ENCODE measurements at places on chromosomes 4 and X.
A peak's percentile ranks its signal among the peaks of the same experiment; 100 is the strongest.

DNA sequence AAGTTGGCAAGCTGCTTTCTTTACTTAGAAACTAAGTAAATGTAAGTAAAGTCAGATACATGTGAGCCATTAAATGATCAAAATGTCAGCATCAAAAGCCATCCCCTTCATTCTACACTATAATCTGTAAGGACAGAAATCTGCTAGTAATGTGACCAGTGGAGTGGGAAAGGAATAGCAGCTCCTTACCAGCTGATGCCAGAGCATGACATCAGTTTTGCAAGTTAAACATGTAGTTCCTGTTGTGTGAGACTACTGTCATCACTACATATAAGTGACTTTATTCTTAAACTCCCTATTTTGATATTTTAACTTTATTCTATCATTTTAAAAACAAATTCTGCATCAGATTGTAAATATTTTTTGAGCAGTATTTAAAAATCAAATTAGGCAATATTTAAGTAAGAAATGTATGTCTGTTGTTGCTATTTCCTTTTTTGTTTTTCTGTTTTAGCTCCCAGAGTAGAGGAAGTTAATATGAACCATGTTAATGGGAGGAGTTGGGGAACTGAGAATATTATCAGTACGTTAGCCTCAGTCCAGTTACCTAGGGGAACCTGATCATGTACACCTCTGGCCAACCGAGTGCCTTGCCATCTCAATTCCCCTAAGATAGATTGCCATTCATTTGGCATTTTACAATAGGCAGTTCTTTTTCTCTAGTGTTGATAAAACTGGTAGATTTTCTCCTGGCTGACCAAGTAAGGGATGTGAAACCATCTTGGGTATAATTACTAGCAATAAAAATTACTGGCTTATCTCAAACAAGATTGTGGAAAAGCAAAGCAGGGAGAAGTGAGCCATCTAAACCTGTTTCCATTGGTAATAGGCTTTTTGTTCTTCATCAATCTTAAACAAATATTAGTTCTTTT is 34.7 kb downstream of the CCNI start:
- no peak for DNase-seq

DNA sequence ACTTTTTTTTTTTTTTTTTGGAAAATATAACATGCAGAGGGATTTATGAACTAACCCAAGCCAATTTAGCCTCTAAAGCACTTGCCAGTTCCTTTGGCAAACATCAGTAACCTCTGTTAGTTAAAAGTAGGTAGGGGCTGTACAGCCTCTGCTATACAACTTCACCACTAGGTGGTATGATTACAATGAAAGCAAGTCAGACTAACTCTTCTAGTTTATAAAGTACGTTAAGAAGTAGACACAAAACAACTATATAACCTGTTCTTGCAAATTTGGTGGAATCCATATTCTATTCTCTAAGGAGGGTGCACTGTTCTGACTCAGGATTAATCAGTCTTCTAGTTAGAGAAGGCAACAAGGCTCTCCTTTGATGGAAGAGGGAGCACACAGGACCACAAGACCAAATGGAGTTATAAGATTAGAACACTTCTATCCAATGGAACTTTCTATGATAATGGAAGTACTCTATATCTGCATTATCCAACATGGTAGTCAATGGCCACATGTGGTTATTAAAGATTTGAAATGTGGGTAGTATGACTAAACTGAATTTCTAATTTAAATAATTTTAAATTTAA is 12.8 kb downstream of the AIMP1 start:
- DNase-seq: no peak

DNA sequence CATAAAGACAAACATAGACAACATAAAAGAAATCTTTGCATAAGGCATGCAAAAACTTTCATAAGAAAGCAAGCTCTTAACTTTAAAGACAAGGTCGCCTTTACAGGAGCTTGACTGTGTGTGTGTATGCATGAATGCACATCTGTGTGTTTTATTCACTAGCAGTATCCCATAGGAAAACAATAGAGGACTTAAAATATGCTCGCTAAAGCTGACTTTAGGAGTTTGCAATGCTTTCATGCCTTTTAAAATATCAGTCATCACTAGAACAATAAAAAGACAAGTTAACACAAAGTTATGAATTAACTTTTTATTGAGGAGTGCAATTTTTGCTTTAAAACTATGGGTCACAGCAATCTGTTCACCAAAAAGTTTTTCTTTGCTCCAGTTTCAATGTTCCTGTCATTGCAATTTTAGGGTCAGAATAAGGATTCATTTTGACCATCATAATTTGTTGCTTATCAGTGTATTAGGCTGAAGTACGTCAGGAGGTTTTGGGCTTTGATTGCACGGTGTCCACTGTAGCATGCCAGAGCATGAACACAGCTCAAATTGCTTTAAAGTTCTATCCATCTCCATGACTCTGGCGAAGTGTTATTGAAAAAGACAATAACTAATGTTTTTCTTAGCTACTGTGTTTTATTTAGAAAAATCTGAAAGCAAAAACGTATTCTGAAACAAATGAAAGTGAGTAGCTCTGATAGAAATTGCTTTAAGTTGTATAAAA is 36.9 kb downstream of the ANXA10 start:
- DNase-seq: no peak

DNA sequence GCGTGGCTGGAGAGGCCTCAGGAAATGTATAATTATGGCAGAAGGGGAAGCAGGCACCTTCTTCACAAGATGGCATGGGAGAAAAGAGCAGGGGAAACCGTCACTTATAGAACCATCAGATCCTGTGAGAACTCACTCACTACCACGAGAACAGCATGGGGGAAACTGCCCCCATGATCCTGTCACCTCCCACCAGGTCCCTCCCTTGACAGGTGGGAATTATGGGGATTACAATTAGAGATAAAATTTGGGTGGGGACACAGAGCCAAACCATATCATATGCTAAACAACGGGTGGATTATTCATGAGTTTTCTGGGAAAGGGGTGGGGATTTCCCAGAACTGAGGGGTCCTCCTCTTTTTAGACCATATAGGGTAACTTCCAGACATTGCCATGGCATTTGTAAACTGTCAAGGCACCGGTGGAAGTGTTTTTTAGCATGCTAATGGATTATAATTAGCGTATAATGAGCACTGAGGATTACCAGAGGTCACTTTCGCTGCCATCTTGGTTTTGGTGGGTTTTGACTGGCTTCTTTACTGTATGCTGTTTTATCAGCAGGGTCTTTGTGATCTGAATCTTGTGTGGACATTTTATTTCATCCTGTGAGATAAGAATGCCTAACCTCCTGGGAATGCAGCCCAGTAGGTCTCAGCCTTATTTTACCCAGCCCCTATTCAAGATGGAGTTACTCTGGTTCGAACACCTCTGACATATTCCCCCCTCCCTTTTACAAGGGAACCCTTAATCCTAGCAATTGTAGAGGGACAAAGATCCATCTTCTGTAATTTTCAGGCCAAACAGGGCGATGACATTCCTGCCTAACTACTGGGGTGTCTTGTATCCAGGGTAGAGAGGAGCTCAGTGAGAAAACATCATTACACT is 27.6 kb upstream of the ZNF81 start:
- no peak for DNase-seq

- no peak for DNase-seq
These were observed 804 bp downstream of the OSTC start for GRCh38 chr4:108651014-108651791.

- no peak for DNase-seq
These were observed 282.6 kb upstream of the NDST4 start for GRCh38 chr4:115396034-115396433.

GRCh38 chr4:6573551-6573950 is 1.4 kb upstream of the MAN2B2 start:
- DNase-seq: no peak

DNA sequence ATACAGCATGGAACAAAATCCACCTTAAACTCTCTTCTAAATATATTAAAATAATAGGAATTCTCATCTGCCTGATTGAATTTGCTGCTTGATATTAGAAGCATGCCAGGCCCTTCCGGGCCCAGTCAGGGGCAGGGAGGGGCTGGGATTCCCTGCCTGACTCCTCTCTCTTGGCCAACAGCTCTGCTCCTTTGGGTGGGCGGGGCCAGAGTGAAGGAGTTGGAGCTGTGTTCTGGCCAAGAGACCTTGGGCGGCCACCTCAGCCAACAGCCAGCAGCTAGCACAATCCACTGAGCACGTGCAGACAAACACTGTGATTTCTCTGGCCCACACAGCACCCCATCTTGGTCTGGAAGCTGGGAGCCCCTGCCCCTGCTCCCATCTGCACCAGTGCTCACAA is 140.3 kb downstream of the PJA1 start:
- no peak for DNase-seq

GRCh38 chrX:68503836-68504636 is 5.2 kb downstream of the YIPF6 start:
- peak; percentile 68 for DNase-seq

DNA sequence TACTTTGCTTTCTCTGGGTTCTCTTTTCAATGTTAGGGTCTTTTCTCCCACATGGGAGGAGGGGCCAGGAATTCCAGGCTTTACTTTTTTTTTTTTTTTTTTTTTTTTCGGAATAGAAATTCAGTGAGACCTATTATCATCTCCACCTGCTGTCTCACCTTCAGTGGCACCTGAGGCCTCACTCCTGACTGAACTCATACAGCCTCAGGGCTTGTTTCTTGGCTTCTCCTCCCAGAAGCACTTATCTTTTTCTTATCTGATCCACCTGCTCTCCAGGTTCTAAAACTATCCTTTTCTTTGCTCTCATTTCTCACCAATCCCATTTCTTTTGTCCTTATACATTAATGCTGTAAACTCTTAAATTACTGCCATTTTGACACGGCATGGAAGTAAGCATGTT is 117.3 kb upstream of the PPP3CA start:
- DNase-seq: no peak

DNA sequence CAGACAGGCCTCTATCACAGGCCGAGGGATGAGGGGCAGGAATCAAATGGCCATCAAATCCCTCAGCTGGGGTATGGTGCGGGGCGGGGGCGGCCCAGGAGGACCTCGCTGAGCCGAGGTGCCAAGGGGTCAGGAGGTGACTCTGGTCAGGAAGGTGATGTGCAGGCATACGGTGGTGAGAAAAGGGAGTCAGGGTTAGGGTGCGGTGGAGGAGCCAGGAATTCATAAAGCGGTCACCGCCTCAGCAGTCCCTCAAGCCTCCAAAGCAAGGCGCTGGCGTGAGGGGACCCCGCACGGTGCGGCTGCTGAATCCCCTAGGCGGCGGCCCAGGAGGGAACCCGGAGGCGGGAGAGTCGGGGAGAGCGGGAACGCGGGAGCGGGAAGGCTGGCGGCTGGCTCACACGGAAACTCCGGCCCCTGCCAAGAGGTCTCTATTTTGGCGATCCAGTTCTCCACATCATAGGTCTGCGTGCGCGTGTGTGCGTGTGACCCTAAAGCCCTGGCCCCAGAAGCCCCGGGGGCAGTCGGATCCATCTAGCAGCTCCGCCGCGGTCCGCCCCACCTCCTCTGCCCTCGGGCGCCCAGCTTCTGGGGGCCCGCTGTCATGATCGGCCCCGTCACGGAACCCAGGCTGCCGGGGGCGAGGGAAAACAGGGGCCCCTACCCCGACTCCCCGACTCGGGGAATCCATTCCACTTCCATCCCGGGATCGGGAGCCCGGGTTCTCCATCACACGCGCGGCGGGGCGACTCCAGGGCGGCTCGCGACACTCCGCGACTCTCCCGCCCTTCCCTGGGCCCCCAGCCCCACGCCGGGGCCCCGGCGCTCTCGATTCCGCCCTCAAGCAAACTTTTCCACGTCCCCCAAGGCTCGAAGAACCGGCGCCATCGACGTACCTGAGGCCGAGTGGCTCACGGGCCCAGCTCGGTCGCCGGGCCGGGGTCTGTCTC is 593 bp downstream of the ELF4 start:
- peak; percentile 14 for DNase-seq

All from stimulated activated CD4-positive, alpha-beta T cell treated with anti-CD3 and anti-CD28 coated beads, Interleukin-4, amount 100 ng/mL, for 24 hours (primary cell).